ENCODE measurements at places on chromosomes 3 and 15. TPM values are rescaled to one million over a fixed set of nuclear protein-coding genes. Genes with fewer than 3 reads are reported as not detected.

Gene DNAH12
- 0.02 TPM for total RNA-seq

Gene AP4E1
- 9.5 TPM for total RNA-seq

Gene NUP210
- total RNA-seq = 40.7 TPM

Gene RTP3
- total RNA-seq = not detected

Gene USP8
- total RNA-seq = 45.1 TPM

Gene GMNC
- not detected for total RNA-seq

Gene PRTG
- total RNA-seq = 9.6 TPM

Gene SNTN
- not detected for total RNA-seq

Gene MESP1
- 6.8 TPM for total RNA-seq

Gene CLDN16
- total RNA-seq = not detected

Gene SCN5A
- 0.63 TPM for total RNA-seq

Gene COL8A1
- total RNA-seq = not detected

Gene LDHAL6B
- not detected for total RNA-seq

Gene GOLGA6L4
- total RNA-seq = 1.1 TPM

Gene RBPMS2
- total RNA-seq = 9.5 TPM

Gene SEMA7A
- 2.9 TPM for total RNA-seq

Gene C15orf62
- total RNA-seq = 0.08 TPM

Gene NRG4
- 1.1 TPM for total RNA-seq

Gene MYRIP
- total RNA-seq = not detected

Gene CIDEC
- total RNA-seq = 6.6 TPM

Gene DPH6
- 13.2 TPM for total RNA-seq

Gene CFAP100
- total RNA-seq = not detected
